ENCODE measurements at places on chromosomes 1 and 21. TPM values are rescaled to one million over a fixed set of nuclear protein-coding genes. Genes with fewer than 3 reads are reported as not detected.

Gene CHI3L2
- 0.89 TPM for total RNA-seq

Gene C1QA
- 66.2 TPM for total RNA-seq

DNA sequence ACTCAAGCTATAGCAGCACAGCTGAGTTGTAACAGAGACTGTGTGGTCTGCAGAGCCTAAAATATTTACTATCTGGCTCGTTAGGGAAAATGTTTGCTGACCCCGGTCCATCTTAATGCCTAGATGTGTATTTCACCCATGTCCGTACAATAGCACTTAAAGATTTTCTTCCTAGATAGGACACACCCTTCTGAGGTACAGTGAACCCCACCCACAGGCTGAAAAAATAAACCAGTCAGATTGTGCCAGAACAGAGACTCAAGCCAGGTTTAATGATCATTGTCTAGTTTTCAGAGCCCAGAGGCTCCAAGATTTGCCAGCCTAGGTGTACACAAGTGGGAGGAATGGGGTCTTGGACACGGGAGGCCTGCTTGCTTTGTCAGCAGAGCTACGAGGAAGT lies 5.6 kb downstream of the AMIGO1 start:
- DNase-seq, result no peak

GRCh38 chr1:99956755-99957154 lies 13.0 kb upstream of the SLC35A3 start:
- DNase-seq, result no peak

- no peak for DNase-seq
These were observed 5.6 kb downstream of the AIRE start for GRCh38 chr21:44291078-44291935.

GRCh38 chr1:31985430-31985829 lies 28.2 kb upstream of the KHDRBS1 start:
- no peak for DNase-seq

Gene JTB
- total RNA-seq, result 79.4 TPM

DNA sequence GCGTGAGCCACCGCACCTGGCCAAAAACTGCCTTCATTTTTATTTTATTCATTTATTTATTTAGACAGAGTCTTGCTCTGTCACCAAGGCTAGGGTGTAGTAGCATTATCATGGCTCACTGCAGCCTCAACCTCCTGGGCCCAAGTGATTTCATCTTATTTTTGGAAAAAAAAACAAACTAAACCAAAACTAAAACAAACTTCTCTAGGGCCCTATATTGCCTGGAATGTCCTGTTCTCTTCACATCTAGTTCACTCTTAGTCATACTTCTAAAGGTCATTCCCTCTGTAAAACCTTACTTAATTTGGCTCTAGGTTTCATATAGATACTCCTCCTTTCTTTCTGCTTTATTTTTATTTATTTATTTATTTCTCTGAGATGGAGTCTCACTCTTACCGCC lies 15.6 kb downstream of the RPS27 start:
- DNase-seq, result no peak

DNA sequence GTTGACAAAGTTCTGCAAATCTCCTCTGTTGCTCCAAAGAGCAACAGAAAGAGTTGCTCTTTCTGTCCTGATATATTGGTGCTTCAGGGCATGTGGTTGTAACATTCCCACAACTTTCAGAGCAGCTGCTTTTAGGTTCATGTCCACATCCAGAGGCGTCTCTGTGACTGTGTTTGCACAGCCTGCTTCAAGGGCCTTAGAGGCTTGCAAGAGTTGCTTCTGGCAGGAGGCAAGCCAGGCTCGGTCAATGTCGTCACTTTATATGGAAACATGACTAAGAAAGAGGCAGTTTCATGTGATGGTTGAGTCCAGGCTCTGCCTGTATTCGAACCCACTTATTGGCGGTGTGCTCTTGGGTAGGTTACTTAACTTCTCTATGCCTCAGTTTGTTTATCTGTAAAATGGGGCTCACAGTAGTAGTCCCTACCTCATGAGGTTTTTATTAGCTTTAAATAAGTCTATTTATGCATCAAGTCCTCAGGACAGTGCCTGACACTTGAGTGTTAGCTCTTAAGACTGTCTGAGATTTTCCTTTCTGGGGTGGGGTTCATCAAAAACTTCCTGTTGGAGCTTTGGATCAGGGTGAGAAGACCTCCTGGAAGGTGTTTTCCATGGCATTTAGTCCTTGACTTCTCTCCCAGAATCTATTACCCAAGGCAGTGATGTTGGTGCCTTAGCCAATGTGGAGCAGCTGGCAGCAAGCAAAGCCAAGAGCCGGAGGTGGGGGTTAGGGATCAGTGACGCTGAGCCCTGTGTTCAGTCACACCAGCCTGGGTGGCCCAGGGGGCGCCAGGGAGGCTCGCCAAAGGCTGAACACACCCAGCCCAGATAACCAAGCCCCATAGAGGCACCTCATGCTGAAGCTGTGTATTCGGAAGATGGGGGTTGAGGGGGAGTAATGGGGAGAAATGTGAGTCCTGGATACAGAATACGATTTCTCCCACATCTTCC lies 18.9 kb downstream of the LHX4 start:
- no peak for DNase-seq

DNA sequence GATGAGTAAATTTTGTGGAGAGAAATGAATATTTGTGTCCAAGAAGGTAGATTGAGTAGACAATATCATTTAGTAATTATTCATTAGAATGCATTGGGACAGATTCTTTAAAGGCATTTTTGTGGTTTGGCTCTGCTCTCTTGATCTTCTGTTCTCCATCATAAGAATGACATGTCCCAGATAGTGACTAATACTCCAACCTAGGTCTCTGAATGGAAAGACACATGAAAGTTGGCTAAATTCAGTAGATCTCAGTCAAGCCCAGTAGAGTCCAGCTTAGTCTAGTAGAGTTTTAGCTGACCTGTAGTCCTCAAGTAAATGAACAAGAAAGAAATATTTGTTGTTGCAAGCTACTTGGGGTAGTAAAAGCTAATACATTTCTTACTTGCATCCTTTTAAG lies 61.8 kb upstream of the DNAH14 start:
- no peak for DNase-seq

Gene GSTM5
- 6.6 TPM for total RNA-seq

GRCh38 chr1:38508232-38508631 lies 351.3 kb downstream of the RRAGC start:
- no peak for DNase-seq

Gene CLDN19
- 20.6 TPM for total RNA-seq

DNA sequence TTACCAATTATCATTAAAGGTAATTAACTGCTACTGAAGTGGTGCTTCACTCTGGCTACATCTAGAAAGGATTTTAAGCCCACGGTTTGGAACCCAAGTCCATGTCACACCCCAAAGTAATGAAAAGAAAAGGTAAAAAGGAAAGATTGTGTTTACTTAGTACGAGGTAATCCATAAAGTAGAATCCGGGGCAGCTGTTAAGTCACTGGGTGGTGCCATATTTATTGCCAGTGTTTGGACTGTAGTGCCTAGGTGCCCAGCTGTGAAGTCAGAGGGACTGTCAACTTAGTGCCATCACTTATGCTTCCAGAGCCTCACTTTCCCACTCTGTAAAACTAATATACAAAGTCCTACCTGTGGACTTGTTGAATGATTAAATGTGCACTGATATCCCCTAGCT lies 52.2 kb upstream of the GRHL3 start:
- DNase-seq, result no peak

GRCh38 chr1:192763243-192763642 lies 45.6 kb upstream of the RGS2 start:
- no peak for DNase-seq

DNA sequence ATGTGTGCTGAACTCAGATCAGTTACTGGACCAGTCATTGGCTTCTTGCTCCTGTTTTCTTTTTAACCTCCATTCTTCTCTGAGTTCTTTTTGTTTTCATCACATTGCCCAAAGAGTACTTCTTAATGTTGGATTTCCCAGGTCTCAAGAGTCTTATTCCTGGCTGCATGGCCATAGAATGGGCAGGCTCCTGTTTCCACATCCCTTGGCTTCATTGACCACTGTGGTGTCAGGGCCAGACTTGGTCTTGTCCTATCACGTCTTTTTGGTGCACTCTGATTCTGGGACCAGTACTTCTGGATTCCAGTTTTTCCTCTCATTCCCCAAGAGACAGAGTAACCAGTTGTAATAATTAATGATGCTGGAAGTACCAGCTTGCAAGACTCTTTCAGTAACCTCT lies 41.8 kb downstream of the MRPS6 start:
- DNase-seq, result no peak

Gene APOBEC4
- total RNA-seq, result 0.66 TPM

DNA sequence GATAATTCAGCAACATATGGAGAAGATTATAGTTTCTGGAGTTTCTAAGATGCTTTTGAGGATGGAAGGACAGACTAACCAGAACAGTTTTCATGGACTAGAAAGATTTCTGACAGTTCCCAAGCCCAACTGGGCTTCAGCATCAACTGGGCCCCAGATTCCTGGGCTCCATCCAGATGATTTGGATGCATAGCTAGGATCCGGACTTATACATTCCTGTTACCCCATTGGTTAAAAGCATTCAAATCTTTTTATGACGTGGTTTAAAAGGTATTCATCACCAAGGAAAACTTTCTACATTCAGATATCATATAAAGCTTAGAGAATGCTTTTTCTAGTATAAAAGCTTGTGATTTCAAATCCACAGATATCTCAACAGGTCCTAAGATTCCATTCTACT lies 29.7 kb downstream of the TSHB start:
- no peak for DNase-seq

Gene TFF3
- total RNA-seq, result 8.3 TPM
